ENCODE measurements at places on chromosomes 16 and 17.
A peak's percentile ranks its signal among the peaks of the same experiment; 100 is the strongest.

DNA sequence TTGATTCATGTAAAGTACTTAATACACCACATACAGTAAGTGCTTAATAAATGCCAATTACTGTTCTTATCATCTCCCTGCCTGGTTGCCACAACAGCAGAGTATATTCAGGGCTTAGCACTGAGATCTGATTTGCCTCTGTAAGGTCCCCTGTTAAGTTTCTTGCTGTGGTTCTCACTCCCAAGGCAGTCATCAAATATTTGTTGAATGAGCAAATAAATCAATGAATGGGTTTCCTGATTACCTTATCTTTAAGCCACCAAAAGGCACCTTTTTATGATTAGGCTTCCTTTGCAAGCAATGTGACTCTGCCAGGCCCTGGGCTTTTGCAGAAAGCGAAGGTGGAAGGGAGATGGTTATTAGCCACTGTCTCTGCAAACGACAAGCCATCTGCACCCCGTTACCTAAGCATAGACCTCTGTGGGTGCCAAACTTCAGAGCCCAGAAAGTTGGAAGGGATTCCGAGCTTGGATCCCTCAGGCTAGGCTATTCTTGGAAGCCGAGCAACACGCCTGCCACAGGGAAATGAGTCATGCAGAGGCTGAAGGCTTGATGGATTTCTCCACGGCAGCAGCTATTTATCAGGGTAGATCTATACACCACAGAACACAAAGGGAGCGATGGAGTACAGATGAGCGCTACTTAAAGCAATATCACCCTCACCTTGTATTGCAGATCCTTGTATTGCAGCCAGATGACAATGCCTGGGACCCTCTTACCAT is 102.0 kb downstream of the GRIN2A start:
- no peak for DNase-seq

- DNase-seq = peak; percentile 86
Measured at GRCh38 chr17:77884019-77884418, 74.5 kb upstream of the TNRC6C start.

DNA sequence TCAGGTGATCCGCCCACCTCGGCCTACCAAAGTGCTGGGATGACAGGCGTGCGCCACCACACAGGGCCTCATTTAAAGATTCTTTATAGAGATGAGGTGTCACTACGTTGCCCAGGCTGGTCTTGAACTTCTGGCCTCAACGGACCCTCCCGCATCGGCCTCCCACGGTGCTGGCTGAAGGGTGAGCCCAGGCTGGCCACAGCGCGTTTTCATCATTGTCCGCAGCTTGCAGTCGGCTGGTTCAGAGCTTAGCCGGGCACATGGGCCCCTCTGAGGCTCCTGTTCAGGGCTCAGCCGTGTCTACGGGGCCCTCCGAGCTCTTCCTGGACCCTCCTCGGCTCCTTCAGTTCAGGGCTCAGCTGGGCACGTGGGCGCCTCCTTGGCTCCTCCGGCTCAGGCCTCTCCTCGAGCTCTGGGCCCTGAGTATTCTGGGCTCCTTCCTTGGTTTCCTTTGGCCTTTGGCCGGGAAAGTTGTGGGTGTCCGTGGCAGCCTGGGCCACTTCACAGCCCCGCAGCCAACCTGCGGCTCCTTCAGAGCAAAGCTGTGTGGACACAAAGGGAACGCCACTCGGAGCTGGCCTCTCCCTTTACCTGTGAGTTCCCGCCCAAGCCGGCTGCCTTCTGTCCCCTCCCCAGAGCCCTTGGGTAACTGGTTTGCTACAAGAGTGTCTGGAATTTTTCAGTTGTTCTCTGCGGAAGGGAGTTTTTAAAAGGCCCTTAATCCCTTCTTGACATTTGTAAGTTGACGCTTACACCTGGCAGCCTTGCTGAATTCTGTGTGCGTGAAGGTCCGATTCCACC is 1.2 kb upstream of the MSLN start:
- no peak for DNase-seq

- no peak for DNase-seq
Measured at GRCh38 chr17:82490512-82491195, 28.9 kb upstream of the FOXK2 start.

GRCh38 chr16:77657016-77657415 is 65.3 kb upstream of the NUDT7 start:
- DNase-seq = no peak

DNA sequence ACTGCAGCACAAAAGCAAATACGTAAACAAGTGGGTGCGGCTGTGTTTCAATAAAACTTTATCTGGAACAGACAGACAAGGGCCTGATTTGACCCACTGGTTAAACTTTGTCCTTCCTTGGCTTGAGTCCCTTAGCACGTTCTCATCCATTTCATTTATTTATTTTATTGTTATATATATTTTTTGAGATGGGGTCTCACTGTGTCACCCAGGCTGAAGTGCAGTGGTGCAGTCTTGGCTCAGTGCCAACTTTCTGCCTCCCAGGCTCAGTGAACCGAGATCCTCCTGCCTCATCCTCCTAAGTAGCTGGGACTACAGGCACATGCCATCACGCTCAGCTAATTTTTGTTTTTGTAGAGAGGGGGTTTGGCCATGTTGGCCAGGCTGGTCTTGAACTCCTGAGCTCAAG is 64.3 kb downstream of the MYH11 start:
- no peak for DNase-seq

- DNase-seq = no peak
Measured at GRCh38 chr16:70611224-70611598, 35.1 kb upstream of the IL34 start.

- no peak for DNase-seq
Measured at GRCh38 chr16:66264311-66265047, 102.0 kb upstream of the CDH5 start.

DNA sequence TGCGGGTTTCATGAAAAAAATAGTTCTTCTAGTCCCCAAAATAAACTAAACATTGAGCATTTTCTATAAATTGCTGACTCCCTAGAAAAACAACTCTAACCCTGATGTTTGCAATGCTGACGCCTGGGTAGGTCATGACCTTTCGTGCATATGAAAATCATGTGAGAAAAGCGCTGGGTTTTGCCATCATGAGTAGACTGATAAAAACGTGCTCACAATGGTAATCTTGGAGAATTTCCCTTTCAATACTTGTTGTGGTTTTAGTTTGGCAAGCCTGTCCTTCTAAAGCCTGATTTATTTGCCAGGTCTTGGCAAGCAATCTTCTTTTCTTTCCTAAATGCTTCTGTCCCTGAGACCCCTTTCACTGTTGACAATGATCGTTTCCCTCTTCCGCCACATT is 4.0 kb upstream of the CLEC10A start:
- no peak for DNase-seq

DNA sequence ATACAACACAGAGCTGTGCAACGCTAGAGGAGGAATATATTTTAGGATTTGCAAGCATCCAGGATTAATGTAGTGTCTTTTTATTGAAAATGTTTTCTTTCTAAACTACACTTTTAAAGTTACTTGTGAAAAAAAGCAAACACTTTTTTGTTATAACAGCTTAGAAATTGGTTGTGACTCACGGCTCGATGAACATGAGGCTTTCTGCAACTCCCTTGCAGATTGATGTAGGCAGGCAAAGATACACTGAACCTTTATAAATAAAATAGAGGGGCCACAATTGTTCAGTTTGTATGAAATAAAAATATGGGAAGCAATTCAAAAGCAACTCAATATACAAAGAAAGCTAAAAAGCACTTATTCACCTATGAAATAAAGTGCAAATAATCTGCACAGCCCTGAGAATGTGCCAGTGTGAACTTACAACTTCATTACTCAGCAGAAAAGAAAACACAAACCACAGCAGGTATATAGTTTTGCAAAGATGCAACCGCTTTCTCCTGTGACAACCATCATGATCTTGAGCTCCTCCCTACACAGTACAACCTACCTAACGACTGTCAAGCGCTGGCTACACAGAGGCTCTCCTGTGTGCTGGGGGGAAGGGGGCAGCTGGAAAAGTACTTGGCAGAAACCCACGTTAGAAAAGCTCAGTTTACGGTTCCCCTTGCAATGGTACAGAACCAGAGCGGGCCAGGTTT is 948 bp downstream of the LUC7L start:
- peak; percentile 36 for DNase-seq

DNA sequence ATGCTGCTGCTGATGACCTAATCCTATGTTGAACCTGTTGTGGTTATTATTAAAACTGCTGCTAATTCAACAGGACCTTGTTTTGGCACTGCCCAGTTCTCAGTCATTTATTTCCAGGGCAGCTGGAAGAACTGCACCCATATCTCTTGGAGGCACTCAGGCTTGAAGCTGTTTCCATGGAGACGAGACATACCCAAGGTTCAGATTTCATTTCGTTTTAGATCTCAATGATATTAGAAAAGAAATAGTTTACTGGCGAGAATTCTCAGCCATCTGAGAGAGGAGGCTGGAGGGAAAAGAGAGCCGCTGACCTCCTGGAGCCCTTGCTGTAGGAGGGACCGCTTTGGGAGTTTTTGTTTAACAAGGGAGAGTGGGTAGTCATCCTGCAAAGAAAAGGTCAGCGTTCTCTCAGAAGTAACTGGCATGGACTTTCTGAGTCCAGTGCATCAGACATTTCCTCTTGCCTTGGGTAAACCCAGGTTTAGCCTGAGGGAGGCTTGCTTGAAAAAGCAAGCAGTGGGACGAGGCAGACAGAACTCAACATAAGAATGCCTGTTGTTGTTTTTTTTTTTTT is 75.4 kb downstream of the YPEL2 start:
- DNase-seq = no peak

- no peak for DNase-seq
Measured at GRCh38 chr16:65666132-65666941, 544.5 kb upstream of the CDH11 start.

DNA sequence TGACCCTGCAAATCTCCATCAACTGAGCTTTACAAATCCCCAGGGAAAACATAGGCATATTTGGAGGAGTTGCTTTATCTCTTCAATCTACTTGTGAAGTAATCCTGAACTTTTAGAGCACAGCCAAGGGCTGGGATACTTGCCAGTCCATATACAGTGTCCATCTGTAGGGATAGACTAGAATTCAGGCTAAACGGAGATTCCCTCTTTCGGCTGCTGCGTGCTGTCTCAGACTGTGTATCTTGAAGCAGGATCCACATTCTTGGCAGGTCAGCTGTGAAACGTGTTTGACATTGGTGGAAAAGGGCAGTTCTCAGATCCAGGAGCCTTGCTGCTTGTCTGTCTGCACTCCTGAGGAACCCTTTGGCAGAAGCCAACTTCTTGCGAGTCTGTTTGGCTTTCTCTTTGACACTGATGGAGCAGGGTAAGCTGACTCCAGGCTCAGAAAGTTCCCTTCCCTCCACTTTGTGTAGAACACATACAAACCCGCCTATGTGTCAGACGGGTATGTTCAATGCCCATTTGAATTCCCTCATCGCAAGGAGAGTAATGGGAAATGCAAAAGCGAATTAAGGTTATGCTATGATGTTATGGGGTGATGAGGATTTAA is 221.8 kb downstream of the MAP2K4 start:
- DNase-seq = no peak

GRCh38 chr16:79261481-79261940 is 339.0 kb downstream of the MAF start:
- no peak for DNase-seq

GRCh38 chr17:16989230-16989952 is 17.5 kb upstream of the TNFRSF13B start:
- DNase-seq = no peak

DNA sequence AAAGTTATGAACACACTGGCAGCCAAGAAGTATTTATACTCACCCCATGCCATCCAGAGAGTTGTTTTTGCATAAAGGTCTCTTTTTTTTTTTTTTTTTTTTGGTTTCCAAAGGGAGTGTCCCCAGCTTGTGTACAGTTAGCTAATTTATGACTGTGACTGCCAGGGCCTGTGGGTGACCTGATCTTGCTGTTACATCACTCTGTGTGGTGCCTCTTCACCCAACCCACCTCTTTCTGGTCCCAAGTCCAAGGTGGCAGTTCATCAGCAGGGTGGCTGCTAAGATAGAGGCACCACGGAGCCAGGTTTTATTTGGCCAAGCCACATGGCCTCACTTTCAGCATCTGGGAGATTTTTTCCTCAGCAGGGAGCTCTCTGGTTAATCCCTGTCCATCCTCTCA is at the start of gene NOS2:
TSS of gene NOS2 (minus strand) at position 8 of the 400 bp plus-strand sequence. CDS start 1,720 bp downstream, outside the sequence.
- DNase-seq = no peak

DNA sequence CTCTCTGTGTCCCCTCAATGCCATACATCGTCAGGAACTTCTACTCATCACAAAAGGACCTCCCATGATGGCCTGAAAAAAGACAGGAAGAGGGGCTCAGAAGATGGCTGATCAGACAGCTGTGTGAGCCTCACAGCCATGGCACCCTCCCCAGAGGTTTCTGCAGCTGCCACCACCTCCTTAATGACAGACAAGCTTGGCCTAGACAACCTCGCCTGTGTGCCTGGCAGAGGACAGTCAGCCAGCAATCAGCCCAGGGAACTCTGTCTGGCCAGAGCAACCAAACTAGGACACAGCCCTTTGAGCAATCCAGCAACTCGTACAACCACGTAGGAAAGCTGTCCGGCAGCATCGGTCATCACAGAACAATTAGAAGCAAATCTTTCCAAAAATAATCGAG is 54.2 kb upstream of the MED9 start:
- no peak for DNase-seq

DNA sequence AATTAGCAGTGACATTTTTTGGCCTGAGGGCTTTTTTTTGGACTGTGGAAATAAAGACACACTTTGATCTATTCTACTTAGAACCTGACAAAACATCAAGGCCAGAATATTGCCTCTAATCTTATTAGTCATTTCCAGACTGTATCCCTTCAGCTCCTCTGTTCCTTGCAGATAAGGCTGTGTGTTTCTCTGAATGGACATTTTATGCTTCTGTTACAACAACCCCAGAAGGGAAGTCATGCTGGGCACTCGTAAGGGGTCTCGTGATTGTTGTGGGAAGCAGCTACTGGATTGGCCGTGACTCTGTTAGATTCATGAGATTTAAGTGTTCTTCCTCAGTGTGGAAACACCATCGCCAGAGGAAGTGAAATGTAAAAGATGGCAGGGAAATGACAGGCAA is 31.6 kb upstream of the HS3ST2 start:
- DNase-seq = no peak

- DNase-seq = no peak
Measured at GRCh38 chr16:72997141-72997542, 50.8 kb downstream of the ZFHX3 start.

DNA sequence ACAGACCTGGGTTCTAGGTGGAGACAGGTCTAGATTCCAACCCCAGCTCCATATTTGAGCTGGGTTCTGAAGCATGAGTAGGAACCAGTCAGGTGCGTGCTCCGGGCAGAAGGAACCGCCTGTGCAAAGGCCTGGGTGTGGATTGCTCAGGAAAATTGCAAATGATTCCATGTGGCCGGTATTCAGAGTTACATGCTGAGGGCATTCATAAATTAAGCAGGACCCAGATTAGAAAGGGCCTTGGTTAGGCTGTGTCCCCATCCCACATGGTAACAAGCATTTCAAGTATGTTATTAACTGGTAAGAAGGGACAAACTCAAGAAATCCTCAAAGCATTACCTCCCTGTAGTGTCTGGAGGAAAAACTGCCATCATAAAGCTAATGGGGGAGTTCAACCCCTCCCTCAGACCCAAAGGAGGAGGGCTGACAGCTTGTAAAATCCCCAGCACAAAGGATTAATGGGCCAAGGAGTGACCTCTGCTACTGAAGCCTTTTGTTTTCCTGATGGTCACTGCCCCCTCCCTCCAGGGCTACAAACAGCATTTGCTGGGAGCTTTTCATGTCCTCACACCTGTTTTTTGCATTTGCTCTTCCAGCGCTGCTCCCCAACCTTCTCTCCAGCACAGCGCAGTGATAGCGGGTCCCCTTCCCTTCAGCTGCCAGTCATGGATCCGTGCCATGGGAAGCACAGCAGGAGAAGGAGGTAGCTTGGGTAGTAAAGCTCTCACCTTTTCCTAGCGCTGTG is 218.0 kb downstream of the C16orf95 start:
- DNase-seq = no peak

GRCh38 chr16:1794221-1794871 is 841 bp upstream of the IGFALS start:
- no peak for DNase-seq
